ENCODE measurements at places on chromosomes 2 and 18.

DNA sequence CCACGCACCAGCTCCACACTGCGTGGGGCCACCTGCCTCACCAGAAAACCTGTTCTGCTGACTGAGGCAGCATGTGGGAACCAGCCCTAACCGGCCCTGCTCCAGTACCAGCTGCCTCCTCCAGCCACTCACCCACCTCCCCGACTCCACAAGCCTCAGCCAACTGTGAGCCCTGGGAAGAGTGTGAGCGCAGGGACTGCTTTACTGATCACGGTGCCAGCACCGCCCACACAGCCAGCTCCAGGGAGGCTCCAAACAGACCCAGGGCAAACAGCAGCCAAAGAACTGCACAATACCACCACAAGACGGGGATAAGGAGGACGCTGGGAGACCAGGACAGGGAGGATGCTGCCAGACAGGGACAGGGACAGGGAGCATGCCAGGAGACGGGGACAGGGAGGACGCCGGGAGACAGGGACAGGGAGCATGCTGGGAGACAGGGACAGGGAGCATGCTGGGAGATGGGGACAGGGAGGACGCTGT, 28.4 kb downstream of the EIPR1 start:
- DNase-seq = no peak

- no peak for DNase-seq
Measured at GRCh38 chr2:49053156-49053555, 101.2 kb downstream of the FSHR start.

DNA sequence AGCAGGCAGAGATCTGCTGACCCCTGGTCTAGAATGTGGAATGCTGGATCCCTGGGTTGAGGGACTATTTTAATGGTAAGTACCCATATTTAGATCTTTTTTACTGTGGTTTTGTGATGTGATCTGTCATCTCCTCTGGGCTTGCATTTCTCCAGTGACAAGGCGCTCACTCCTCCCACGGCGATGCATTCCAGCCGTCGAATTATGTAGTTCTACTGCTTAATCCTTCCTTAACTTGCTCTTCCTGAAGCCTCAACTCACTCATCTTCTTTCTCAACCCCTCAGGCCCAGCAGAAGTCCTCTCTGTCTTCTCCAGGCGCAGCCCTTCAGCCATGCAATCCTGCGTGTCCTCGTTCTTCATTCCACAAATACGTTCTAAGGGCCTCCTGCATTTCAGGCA, 51.2 kb downstream of the HPCAL1 start:
- DNase-seq = no peak

GRCh38 chr2:148209603-148210002, 188.7 kb downstream of the MBD5 start:
- DNase-seq = no peak

DNA sequence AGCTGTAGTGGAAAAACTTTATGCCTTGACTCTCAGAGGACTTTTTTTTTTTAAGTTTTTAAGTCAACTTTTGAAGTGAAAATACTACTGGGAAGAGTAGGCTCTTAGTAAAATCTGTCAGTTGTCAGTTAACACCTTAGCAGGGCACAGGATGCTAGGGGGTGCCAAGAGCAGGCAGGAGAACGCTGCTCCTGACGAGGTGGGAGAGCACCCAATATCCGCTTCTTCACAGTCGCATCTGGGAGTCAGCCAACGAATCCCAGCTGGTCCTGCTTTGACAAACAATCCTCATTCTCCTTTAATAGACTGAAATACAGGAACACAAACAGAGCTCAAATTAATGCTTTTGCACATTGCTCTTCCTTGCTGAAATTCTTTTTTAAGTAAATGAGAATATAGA, 709.5 kb upstream of the ACVR2A start:
- no peak for DNase-seq

- DNase-seq = no peak
Measured at GRCh38 chr2:177680866-177681712, 288.5 kb downstream of the AGPS start.

DNA sequence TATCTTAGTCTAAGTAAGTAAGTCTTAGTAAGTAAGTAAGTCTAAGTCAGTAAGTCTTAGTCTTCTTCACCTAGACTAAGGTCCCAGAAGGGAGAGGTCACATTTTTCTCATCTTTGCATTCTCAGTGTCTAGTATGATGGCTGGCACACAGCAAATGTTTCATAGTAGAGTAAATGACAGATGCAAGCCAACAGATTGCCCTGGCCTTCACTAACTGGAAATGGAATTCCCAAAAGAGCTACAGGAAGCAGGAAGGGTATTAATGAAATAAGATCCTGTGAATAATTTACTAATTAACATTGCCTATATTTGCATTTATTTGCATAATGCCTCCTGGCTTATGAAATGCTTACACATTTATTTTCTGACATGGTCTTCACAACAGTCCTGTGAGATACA, 221.6 kb downstream of the RAD51AP2 start:
- DNase-seq = no peak

DNA sequence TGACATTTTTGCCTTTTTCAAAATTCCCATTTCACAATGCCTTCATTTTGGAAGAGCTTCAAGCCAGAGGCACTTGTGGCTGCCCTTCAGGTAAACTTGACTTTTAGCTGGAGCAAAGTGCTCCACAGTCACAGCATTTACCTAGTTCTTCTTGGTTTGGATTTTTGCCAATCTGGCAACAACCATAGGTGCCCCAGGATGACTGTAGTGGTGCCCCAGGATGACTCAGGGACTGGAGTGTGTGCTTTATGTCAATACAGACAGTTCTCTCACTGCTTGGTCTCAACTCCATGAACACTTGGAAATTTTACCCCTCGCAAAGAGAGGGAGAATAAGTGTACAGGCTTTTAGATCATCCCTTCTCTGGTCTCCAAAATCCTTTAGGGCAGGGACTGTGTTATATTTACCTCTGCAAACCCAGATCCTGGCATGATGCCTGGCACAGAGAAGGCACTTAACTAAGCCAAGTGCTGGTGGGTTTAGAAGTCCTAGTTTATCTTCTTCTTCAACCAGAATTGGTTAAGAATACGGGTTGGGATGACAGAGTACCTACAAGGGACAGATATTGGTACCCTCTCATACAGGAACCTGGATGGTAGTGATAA, 15.3 kb upstream of the PTPN4 start:
- no peak for DNase-seq

- DNase-seq = no peak
Measured at GRCh38 chr2:151374436-151374835, 17.0 kb downstream of the TNFAIP6 start.

DNA sequence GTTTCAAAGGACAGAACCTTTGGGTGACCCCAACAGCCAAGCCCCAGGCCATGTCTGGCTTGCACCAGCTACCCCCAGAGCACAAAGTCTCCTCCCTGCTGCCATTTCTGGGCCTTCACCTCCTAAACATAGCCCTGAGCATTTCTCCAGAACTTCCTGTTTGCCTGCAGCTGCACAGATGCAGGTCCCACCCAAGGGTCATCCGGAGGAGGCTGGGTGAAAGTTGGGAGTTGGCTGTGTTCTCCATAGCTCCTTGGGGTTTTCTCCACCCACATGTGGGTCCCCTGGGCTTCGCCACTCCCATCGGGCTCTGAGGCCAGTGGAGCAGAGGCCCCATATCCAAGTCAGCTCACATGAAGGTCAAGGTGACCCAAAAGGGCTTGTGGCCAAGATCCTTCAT, 4.3 kb downstream of the TNP1 start:
- DNase-seq = no peak

DNA sequence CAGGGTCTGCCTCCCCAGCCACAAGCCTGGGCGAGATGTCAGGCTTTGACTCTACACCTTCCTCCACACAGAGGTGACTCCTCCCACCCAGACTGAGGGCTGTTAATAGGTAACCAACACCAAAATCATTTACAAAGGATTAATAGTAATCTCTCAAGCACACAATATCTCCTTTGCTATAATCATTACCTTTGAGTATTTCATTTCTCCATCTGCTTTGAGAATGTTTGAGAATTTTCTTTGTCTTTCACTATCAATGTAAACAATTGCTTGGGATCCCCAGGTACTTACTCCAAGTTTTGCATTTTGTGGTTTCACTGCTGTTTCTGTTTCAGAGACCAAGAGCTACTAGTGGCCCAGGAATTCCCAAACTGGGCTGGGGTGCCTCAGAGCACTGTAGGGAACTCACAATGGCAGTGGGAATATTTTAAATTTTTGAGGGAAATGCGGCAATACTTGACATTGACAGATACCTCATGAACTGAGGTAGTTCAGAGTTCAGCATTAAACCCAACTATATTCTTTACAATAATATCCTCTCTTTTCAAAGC, 166.4 kb upstream of the MGAT5 start:
- DNase-seq = no peak

DNA sequence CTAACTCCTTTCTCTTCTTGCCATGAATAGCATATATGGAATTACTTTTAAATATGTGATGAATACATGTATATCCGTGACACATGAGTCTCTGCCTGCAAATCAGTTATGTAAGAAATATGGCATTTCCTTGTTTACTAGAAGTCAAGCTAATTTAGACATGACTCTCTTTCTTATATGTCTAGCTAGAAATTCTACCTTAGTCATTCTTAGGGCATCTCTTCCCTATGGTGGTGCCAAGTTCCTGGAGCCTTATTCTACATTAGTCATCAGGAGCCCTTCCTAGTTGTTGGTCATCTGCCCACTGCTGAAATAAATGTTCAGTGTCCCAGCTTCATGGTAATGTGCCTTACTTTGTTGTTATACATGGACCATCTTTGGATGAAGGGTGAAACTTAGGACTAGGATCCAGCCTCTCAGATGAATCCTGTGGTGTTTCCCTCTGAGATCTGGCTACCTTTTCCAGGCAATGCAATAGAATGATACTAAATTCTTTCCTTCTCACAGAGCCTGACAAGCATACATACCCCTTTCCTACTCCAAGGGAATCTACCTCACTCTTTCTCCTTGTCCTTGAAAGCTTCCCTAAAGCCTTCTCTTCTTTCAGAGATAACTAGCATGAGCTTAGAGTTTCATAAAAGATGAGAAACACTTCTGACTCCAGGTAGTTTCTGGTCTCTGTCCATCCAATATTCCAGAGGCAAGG, 415.3 kb upstream of the VWC2L start:
- no peak for DNase-seq

- DNase-seq = no peak
Measured at GRCh38 chr2:2275451-2275850, 55.6 kb downstream of the MYT1L start.

DNA sequence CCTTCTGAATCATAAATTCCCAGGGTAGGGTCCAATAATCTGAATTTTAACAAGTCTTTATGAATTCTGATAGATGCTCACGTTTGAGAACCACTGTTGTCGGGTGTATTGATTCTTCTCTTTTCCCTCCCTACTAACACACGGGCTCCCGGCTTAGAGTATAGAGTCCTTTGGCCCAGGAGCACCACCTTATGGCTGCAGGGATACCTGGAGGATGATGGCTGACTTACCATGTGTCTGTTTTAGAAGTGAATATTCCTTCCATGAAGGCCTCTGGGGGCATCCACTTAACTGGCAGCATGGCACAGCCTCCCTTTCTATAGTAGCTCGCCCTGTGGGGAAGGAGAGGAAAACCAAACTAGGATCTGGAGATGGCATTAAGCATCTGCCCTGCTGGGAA, 91.7 kb downstream of the CLIP4 start:
- DNase-seq = no peak

DNA sequence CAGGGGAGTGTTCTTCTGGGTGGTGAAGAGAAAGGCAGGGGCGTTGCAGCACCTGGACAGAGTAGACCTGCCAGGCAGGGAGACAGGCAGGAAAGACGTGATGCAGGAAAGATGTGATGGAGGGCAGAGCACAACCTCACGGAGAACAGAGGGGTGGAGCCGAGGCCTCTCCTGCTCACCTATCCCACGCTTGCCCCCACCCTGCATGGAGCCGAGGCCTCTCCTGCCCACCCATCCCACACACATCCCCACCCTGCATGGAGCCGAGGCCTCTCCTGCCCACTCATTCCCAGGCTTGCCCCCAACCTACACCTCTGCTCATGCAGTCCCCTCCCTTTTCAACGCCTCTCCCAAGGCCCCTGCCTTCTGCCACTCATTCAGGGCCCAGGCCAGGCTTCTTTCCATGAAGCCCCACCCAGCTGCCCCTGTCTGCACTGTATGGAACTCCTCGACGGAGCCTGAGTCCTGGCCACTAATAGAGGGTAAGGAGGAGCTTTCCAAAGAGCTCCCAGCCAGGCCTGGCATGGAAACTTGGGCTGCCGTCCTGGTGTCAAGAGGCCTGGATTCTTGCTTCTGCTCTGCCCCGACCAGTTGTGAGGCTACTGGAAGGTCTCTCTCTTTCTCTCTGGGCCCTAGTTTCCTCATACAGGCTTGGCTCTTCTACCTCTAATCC, 32.0 kb upstream of the LOXHD1 start:
- no peak for DNase-seq

DNA sequence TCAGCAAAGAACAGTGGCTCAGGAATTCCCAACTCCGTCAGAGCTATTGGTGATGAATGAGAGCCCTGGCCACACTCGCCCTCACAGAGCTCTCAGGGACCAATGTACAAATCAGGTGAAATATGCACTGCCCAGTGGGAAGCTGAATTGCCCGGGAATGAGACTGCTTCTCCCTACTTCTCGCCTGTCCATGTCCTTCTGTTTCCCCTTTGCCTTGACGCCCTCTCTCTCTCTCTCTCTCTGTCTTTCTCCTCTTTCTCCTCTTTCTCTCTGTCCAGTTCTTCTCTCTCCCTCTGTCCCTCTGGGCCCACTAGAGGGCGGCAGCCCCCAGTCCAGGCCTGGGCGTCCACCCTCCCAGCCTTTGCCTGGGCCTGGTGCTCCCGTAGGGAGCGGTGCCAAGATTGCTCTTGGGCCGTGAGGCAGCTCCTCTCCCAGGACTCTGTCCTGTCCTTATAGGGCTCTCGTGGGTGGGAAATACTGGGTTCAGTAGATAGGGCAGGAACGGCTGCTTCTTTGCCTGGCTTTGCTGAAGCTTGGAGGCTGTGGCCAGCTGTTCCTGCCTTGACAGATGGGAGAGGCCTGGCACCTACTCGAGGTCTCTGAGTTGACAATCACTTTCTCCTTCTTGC, 28.4 kb upstream of the PUM2 start:
- no peak for DNase-seq

GRCh38 chr2:29398384-29399237, 283.4 kb downstream of the CLIP4 start:
- no peak for DNase-seq

GRCh38 chr2:172574965-172575364, 19.1 kb downstream of the PDK1 start:
- DNase-seq = no peak

GRCh38 chr2:217880287-217880889, 122.4 kb downstream of the TNS1 start:
- no peak for DNase-seq

DNA sequence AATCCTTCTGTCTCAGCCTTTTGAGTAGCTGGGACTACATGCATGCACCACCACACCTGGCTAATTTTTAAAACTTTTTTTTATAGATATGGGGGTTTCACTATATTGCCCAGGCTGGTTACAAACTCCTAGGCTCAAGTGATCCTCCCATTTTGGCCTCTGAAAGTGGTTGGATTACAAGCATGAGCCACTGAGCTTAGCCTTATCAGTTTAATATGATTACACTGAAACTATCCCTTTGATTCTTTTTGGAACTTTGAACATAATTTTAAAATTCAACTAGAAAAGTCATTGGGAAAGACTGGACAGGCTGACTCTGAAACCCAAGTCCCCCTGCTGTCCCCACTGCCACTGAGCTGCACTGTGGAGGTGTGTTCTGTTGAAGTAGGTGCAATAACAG, 114.8 kb downstream of the ARL4C start:
- DNase-seq = no peak
